ENCODE measurements at places on chromosomes 6 and 20.

GRCh38 chr20:12702312-12702711 lies 306.5 kb upstream of the SPTLC3 start:
- DNase-seq, result no peak

DNA sequence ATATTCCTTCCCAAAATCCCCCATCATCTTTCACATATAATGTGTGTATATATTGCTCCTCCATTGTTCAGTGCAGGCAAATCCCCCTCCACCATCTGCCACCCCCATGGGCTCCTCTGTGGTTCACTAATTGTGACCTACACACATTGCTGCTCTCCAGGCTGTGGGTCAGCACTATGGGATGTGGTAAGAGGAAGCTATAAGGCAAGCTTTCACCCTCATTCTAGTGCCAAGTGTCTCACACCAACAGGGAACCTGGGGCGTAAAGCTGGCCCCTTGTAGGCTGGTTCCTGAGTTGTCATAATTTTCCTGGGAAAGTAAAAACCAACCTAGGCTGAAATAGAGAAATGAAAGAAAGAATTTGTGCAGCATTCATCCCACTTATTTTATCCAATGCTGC lies 16.8 kb downstream of the FKBP1A start:
- no peak for DNase-seq

DNA sequence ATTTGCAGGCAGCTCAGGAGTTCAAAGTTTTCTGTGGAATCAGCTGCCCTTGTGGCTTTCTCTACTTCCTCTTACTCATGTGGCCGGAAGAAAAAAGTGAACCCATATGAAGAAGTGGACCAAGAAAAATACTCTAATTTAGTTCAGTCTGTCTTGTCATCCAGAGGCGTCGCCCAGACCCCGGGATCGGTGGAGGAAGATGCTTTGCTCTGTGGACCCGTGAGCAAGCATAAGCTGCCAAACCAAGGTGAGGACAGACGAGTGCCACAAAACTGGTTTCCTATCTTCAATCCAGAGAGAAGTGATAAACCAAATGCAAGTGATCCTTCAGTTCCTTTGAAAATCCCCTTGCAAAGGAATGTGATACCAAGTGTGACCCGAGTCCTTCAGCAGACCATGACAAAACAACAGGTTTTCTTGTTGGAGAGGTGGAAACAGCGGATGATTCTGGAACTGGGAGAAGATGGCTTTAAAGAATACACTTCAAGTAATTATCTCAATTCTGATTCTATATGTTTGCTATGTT lies 1.1 kb downstream of the MGME1 start:
- no peak for DNase-seq

- DNase-seq, result peak; percentile 56
Measured at GRCh38 chr6:32087574-32088486, 21.3 kb downstream of the TNXB start.

DNA sequence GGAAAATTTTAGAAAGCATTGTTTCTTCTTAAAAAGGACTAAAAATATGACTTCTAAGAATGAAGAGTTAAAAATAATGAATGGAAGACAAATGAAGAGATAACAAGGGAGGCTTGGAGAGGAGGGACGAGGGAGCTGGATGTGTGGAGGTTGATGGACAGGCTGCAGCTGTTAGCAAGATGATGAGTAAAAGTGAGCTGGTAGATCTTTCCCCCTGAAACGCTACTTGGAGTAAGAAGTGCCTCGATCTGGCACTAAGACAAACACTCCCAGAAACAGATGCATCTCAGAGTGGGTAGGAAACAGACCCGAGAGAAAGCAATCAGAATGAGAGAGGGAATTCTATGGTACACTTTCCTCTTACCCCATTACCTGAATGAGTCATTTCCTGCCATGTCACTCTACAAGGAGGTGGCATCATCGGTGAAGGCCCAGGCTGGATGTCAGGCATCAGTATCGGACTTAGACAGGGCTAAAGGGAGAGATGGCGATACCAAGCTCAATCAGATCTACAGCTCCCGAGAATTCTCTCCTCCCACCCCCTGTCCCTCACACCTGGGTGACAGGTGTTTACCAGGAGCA lies 154.1 kb upstream of the BMP2 start:
- no peak for DNase-seq

DNA sequence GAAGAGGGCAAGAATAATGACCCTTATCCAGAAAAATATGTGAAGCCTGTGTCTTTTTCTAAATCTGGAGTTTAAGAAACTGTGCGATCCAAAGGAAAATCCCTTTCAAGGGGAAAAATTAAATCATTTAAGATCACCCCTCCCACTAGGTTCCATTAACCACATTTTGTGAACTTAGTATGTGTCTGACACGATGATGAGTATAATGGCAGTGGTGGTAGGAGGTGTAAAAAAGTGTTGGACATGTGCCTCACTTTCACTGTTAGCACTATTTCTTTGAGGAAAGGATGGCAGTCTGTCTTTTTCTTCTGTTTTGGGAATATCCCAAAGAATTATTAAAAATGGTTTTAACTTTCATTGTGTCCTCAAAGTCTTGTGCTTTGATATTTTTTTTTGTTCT lies 392.3 kb upstream of the CITED2 start:
- no peak for DNase-seq

DNA sequence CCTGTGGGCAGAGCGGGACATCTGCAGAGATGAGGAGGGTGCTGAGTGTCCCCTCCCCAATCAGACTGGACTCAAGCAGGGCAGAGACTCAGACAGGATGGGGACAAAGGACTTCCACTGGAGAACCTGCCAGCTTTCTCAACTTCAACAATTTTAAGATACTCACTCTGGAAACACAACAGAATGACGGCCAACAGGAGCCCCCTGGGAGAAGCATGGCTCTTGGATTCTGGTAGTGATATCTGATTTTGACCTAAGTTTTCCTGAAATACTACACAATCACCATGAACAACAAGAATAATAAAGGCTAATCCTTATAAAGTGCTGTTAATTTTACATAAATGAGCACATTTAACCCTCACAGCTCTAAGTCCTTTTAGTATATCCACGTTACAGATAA lies 83.5 kb upstream of the PLEKHG1 start:
- DNase-seq, result no peak

- peak; percentile 29 for DNase-seq
Measured at GRCh38 chr6:133741375-133741861, 147.5 kb upstream of the TCF21 start.
